Stimulated activated CD4-positive, alpha-beta T cell treated with anti-CD3 and anti-CD28 coated beads, Interleukin-4, amount 100 ng/mL, for 1 hour (primary cell): ENCODE measurements at places on chromosomes 3 and 15.

DNA sequence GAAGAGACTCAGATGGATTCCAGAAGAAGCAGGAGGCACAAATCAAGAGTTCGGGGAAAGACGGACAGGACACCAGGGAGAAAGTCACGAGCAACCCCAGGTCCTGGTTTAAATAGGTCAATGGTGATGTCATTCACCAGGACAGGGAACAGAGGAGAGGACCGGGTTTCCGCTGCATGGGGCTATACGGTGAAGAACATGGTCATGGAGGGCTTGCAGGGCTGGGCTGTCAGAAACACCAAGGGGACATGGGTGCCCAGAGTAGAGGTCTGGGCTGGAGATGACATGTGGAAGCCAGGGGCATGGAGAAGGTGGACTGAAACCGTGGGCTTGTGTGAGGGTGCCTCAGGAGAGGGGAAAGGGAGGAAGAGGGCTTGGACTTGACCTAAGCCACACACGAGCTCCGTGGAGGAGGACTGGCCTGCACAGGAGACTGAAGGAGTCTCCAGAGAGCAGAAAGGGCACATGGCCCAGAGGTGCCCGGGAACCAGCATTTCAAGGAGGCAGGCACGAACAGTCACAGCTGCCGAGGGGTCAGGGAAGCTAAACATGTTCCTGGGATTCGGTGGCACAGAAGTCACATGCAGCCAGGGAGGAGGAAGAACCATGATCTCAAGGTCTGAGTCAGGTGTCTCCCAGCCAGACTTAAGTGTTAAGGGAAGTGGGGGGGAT, 54.2 kb upstream of the RPL32 start:
- no peak for DNase-seq

DNA sequence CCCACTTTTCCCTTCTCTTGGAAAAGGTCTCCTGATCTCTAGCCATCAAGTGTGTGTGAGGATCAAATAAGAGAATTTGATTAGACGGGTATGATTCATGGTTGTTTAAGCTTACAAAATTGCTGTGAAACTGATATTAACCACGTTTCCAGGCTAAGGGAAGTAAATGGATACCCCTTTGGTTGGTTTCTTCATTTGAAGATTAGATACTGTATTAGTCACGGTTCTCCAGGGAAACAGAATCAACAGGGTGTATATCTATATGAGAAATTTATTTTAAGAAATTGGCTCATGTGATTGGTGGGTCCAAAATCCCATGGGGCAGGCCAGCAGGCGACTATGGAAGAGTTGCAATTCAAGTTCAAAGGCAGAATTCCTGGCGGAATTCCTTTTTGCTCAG, 112.7 kb upstream of the SELENOK start:
- no peak for DNase-seq

DNA sequence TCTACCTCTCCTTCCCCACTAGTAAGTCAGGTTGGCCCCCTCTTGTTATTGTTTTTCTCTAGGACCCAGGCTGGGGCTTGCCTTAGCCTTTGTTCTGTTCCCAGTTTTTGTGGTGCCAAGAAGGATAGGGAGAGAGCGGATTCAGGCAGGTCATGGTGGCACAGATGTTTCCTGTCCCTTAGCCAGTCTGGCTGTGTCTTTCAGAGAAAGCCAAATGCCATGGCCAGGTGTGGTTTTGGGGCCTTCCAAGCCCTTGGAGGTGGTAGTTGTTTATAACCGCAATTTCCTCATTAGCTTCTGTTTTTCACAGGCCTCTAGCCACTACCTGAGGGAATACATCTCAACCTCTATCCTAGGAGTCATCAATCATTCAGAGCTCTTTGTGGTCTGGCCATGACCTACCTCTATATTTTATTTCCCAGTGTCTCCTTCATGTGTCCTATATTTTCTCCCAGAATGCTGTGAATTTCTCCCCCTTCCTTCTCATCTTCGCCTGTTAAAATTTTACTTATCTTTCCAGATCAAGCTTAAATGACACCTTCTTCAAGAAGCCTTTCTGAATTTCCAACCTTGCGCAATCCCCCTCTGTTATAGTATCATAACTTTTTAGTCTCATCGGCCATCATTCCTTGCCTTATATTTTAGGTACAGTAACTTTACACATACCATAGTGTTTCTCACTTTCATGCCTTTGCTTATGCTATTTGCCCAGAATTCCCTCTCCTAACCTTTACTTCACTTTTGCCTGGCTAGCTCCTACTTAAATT, 38.2 kb downstream of the TIMP4 start:
- no peak for DNase-seq

DNA sequence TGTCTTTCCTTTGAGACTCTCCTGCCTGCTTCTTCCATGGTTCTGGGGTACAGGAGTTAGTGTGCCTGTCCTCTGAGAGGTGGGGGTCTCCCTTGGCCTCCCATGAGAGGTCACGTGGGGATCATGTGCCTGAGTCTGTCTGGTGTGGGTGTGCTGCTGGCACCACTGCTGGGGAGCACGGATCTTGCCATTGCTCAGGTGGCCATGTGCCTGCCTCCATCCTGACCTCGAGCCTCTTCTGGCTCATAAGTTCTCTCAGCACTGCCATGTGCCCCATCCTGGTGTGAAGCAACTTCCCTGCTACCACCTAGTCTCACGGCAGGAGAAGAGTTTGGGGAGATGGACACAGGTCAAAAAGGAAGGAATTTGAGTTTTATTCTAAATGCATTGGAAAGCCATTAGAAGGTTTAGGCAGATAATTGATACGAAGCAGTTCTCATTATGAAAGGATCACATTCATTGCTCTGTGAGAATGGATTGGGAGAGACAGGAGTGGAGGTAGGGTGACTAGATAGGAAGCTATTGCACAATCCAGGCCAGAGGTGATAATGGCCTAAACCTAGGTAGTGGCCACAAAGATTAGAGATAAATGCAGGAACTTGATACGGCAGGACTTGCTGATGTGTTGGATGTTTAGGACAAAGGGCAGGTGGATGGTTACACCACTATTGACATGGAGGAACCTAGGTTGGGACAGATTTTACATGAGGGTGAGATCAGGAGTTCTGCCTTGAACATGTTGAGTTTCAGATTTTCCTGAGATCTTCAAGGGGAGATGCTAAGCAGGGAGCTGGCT, 173.0 kb upstream of the RORA start:
- no peak for DNase-seq

DNA sequence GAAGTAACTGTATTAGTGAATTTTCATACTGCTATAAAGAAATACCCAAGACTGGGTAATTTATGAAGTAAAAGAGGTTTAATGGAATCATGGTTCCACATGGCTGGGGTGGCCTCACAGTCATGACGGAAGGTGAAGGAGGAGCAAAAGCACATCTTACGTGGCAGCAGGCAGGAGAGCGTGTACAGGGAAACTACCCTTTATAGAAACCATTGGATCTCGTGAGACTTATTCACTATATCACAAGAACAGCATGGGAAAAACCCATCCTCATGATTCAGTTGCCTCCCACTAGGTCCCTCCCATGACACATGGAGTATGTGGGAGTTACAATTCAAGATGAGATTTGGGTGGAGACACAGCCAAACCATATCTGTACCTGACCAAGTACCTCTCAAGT, 812.3 kb upstream of the ALCAM start:
- DNase-seq: no peak

GRCh38 chr3:77038930-77039605, 831 bp upstream of the ROBO2 start:
- no peak for DNase-seq

GRCh38 chr3:23991683-23992628, 46.9 kb downstream of the NR1D2 start:
- DNase-seq: no peak
